ENCODE measurements at places on chromosomes 3 and 15.

GRCh38 chr15:60729850-60730458 lies 251.0 kb upstream of the ICE2 start:
- DNase-seq, result no peak

- DNase-seq, result no peak
Observed at GRCh38 chr3:127925384-127925783, 10.4 kb downstream of the KBTBD12 start.

DNA sequence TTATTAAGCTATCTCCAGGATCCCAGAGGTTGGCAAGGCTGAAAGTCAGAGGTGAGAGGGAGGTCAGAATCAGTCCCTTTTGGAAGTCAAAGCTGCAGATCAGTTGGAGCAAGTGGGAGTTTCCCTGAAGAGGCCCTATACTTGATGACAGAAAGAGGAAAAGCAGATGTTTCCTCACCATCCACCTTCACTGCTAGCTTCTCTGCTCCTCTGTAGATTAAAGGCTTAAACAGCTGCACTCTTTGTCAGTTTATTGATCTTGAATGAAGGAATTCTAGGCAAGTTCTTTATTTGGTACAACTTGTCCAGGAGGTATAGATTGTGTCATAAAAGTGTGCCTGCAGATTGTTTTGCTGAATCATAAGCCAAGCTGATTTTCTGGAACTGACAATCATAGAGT lies 408.2 kb upstream of the TGFBR2 start:
- DNase-seq, result no peak

DNA sequence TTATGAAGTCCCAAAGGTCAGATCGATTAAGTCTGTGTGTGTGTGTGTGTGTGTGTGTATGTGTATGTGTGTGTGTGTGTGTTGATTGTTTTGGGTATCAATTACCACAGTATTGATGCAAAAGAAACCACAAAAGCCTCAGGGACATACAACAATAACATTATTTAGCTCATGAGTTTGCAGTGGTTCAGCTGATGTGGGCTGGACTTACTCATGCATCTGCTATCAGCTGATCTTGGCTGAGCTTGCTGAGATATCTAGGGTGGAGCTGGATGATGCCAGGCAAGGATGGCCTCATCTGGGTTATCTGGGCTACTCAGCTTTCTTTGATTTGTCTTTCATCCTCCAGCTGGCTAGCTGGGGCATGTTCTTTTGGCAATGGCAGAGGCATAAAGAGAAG lies 82.4 kb upstream of the PRR23C start:
- no peak for DNase-seq

- no peak for DNase-seq
Observed at GRCh38 chr3:152177757-152178156, 91.0 kb upstream of the MBNL1 start.

- no peak for DNase-seq
Observed at GRCh38 chr3:111694471-111694870, 99.3 kb upstream of the ZBED2 start.

DNA sequence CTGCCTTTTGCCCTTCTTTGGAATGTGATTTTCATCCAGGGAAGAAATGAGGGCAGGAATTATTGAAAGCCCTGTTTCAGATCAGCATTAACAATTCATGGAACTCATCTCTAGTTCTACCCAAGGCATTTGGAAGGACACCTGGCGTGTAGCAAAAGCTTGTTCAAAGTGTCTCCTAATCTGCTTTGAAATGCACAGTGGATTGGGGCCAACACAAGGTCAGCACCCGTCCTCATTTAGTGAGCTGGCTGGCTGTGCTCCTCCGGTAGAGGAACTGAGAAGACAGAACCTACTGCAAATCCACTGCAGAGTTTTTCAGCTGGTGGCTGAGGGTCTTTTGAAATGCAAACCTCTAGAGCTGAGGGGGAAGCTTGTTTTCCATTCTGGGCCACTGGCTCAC lies 141.6 kb upstream of the STT3B start:
- DNase-seq, result no peak

GRCh38 chr15:48671103-48672022 lies 25.9 kb upstream of the FBN1 start:
- DNase-seq, result no peak

- DNase-seq, result no peak
Observed at GRCh38 chr15:63978511-63979261, 67.6 kb downstream of the DAPK2 start.

- DNase-seq, result no peak
Observed at GRCh38 chr15:35321926-35322325, 224.0 kb downstream of the DPH6 start.

GRCh38 chr15:37698679-37699078 lies 235.8 kb upstream of the TMCO5A start:
- DNase-seq, result no peak

GRCh38 chr3:188581792-188582191 lies 427.8 kb downstream of the LPP start:
- DNase-seq, result no peak

GRCh38 chr15:39538936-39539335 lies 41.9 kb upstream of the THBS1 start:
- no peak for DNase-seq

DNA sequence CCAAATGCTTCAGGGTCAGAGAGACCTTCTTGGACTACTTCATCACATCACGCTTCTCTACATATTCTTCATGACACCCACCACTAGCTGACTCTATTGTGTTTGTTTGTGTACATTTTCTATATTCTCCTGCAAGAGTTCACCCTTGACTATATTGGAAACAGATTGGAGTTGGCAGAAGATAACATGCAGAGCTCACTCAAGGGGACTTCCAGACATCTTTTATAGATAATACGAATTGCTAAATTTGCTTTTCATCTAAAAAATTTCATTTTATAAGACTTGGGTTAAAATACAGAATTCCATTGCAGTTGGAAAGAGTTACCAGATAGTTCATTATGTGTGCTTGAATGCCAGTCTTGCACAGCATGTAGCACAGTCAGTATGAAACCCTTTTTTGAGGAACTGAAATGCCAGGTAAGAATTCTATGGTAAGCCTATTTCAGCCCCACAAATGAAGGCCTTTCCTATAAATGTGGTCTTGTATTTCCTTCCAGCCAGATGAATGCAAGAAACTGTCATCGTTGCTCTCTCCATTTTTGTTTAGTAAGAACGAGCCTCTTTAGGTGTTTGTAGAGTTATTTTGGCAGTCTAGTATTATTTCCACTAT lies 177.6 kb downstream of the GHSR start:
- no peak for DNase-seq

- no peak for DNase-seq
Observed at GRCh38 chr15:55618387-55618786, 30.2 kb upstream of the PYGO1 start.

DNA sequence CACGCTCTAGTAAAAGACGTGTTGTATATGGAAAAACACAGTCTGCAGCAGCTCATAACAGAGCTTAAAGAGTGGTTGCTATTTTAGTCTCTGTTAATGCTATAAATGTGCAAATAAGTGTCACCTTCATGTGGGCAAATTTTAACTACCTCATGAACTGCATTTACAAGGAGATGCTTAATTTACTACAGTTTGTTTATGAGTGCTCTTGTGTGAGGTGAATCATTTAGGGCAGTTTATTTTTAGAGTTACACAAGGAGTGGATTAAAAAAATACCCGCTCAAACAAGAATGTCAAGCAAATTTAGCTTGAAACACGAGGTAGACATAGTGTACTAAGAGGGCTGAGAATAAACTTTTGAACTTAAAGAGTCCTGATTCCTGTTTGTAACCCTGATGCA lies 579.0 kb downstream of the MFSD1 start:
- DNase-seq, result no peak

GRCh38 chr3:114418724-114419543 lies 125.1 kb downstream of the TIGIT start:
- no peak for DNase-seq

- DNase-seq, result no peak
Observed at GRCh38 chr3:127164615-127165014, 28.3 kb upstream of the PRR23E start.

GRCh38 chr3:182215881-182216280 lies 504.2 kb downstream of the SOX2 start:
- no peak for DNase-seq

GRCh38 chr3:122232485-122232884 lies 49.0 kb downstream of the CASR start:
- DNase-seq, result no peak

DNA sequence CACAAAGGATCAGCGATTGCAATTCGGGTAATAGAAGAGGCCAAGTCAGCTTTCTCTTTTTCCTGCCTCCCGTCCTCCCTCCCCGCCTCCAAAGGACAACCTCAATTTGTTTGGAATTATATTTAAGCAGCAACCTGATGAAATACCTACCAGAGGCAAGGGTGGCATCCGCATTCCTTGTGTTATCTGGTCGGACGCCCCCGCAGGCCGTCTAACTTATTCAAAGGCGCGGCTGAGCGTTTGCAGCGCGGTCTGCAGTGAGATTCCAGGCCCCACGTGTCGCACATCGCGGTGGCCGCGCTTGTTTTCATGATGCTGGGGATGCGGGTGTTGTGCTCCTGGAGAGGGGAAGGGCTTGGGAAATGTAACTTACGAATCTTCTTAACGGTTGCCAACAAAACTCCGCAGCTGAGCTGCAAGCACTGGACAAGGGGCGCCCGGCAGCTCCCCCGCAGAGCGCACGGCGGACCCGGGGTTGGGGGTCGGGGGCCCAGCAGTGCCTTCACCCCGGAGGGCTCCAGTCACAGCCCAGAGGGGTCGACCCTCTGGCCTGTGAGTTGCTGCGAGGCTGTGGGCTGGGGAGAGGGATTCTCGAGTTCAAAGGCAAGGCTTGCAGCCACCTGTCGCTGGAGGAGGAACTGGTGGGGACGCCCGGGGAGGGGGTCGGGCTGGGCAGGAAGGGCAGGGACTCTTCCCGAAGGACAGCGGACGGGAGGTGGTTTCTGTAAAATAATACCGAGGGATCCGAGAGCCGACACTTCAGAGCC lies 20.5 kb upstream of the RGMA start:
- DNase-seq, result no peak

- DNase-seq, result no peak
Observed at GRCh38 chr3:72318504-72319193, 529.6 kb downstream of the SHQ1 start.

- DNase-seq, result no peak
Observed at GRCh38 chr3:43910750-43911149, 220.0 kb downstream of the ABHD5 start.

- no peak for DNase-seq
Observed at GRCh38 chr3:143208976-143209714, 89.6 kb downstream of the CHST2 start.

DNA sequence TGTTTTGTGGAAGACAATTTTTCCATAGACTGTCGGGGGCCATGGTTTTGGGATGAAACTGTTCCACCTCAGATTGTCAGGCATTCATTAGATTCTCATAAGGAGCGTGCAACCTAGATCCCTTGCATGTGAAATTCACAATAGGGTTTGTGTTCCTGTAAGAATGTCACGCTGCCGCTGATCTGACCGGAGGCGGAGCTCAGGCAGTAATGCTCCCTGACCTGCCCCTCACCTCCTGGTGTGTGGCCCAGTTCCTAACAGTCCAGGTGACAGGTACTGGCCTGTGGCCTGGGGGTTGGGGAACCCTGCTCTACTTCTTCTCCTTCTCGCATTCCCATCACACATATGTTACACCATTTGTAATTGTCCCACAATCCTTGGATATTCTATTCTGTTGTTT lies 11.0 kb downstream of the CHRNA7 start:
- DNase-seq, result no peak

- no peak for DNase-seq
Observed at GRCh38 chr3:129587566-129588210, 18.8 kb downstream of the PLXND1 start.

DNA sequence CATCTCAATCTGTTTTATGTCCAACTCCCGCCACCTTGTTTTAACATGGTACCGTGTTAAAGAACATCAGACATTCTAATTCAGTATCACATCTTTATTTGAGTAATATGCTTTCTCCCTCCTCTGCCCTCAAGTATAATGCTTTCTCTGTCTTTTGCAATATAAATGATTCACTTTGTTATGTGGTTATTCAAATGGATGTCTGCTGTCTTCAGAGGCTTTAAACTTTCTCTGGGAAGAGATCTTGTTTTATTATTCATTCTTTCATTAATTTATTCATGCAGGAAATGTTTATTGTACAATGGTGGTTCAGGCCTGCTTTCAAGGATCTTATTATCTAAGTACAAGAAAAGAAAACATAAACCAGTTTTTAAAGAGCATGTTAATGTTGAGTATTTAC lies 57.1 kb downstream of the RAP2B start:
- no peak for DNase-seq

GRCh38 chr3:163821841-163822240 lies 1256.5 kb downstream of the SI start:
- DNase-seq, result no peak

DNA sequence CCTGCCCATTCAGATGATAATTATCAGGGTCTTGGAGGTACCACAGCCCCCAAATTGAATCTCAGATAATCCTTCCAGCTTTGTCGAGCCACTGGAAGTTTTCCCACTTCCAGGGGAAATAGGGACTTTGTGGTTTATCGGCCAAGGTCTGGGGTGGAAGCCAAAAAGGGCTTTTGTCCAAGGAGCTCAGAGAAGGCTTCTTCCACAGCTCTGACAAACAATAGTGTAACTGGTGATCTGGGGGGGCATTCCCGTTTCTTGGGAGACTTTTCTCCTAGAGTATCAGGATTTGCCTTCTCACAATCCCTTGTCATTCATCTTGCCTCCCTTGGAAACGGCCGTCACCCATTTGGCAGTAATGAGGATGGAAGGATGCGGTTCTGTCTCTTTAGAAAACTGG lies 18.4 kb downstream of the SRGAP3 start:
- DNase-seq, result no peak

Data from stimulated activated CD8-positive, alpha-beta memory T cell treated with anti-CD3 and anti-CD28 coated beads, Interleukin-2, amount 100 ng/mL, for 1 hour (primary cell).